HepG2 (cell line): ENCODE measurements at places on chromosomes 2 and 18.

DNA sequence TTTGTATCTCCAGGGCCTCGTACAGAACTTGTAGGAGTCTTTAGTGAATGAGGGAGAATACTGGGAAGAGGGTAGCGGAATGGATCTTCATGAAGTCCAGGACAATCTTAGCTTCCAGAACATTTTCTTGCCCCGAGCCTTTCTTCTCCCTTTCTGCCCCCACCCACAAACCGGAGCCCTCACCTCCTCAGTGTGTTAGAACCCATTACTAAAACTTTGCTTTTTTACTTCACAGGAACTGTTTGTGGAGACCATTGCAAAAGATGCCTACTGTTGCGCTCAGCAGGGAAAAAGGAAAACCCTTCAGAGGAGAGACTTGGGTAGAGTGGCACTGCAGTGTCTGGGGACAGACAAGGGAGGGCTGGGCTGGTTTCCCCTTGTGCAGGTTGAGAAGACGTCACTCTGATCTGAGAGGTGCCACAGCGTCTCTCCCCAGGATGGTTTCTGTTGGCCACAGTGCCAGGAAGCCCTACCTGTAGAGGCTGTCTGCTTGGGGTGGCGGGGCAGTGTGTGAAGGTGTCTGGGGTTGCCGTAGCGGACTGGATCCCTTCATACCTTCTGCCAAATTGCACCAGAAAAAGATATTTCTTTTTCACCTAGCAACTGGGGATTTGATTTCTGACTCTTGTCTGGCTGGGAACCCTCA is 786 bp downstream of the POLE4 start:
- DNase-seq: no peak

- no peak for DNase-seq
Observed at GRCh38 chr2:37916512-37917082, 8.5 kb upstream of the RMDN2 start.

DNA sequence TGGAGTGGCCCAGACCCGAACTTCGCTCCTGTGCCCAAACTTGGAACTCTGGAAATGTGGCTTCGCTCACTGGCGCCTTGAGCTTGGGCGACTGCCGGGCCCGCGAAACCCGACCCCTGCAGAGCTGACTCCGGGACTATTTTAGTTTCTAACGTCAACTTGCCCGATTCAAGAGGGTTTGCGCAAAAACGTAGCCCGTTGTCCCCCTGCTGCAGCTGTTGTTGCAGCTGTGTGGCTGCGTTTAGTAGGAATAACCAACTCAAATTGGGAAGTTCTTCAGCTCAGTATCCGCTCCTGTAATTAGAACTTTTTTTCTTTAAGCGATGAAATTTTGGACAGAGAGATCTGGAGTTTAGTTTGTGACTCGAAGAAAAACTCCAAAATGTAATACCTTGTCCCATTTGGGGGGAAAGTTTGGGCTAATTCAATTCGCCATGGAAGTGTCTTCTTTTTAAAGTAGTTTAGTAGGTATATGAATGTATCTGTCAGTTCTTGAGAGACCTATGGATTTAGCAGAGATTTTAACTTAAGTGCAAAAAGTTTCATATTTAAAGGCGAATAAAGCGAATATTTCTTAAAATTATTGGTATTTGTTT is 559 bp downstream of the MYL12A start:
- DNase-seq: no peak

DNA sequence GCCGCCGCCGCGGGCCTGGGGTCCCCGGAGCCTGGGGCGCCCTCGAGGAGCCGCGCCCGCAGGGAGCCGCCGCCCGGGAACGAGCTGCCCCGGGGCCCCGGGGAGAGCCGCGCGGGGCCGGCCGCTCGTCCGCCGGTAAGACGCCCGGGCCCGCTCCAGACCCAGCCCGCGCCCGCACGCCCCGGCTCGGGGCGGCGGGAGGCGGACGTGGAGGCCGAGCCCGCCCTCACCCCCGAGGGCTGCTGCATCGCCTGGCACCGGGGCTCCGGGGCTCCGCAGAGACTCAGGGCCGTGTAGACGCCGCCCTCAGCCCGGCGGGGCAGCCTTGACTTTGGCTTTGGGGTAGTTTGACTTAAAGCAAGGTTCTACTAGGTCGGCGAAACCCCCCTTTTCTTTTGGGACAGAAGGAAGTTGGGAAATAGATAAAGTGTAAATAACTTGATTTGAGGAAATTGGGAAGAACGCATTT is 335 bp downstream of the ERFE start:
- no peak for DNase-seq

DNA sequence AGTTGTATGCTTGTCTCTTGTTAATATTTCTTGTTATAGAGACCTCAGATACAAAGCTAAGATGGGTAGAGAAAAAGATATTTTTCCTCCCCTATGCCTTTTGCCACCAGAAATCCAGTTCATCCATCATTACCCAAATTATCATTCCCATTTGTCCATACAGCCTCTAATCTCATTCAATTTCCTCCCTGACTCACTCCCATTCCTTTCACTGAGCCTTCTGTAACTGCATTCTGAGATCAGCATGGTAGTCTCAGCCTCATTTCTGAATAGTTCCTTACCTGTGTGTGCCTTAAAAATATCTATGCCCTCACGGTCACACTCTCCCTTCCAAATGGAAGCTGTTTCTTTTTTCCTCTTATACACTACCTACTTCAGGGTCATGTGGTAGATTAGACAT is 15.7 kb upstream of the PIK3C3 start:
- no peak for DNase-seq

DNA sequence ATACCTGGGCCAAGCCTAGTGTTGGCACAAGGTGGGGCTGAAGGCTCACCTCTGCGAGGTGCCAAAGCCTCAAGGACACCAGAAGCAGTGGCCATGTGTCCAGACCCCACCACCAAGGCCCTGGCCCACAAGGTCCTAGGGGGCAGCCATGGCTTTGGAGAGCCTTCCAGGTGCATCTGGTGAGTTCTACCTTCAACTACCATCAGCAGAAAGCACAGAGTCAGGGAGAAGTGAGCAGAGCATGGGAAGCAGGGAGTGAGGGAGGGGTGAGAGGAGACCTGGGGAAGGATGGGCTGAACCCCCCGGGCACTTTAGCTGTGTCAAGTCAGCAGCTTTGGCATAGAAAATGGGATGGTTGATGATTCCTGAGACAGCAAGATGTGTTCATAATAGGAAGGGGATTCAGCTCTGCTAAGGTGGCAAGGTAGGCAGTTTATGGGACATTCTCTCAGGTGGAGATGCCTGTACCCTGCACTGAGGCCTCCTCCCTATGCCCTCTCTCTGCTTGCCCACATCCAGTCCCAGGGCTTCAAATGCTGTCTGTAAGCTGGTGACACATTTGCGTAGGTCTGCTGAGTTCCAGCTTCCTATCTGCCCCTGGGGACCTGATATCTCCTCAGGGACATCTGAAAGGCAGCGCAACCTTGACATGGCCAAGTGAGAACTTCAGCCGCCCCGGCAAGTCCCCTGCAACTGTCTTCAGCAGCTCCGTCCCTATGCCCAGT is 83.4 kb upstream of the RGPD5 start:
- DNase-seq: no peak
